ENCODE measurements at places on chromosomes 2 and 18.

- no peak for DNase-seq
Observed at GRCh38 chr18:57922885-57923284, 119.8 kb upstream of the ATP8B1 start.

DNA sequence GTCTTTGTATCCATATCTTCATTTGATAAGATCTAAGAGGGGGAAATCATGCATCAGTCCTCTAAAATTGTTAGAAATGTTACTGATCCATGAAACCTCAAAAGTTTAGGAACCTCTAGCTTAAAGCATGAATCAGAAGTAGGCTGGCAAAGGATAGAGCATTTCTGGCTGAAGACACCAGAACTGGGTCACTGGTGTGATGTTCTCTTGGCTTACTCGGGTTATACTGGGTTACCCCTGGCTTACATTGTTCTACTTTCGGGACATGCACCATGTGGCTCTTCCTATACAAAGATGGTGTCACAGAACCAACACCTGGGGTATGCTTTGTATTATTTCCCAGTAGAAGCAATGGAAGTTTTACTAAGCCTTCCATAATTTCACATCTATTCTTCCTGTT is 83.2 kb upstream of the TNP1 start:
- DNase-seq, result no peak

GRCh38 chr18:45403341-45404049 is 211.8 kb upstream of the SLC14A2 start:
- DNase-seq, result no peak

- DNase-seq, result no peak
Observed at GRCh38 chr18:72727776-72728175, 140.0 kb downstream of the NETO1 start.

GRCh38 chr2:198347946-198348345 is 543.6 kb downstream of the PLCL1 start:
- no peak for DNase-seq

DNA sequence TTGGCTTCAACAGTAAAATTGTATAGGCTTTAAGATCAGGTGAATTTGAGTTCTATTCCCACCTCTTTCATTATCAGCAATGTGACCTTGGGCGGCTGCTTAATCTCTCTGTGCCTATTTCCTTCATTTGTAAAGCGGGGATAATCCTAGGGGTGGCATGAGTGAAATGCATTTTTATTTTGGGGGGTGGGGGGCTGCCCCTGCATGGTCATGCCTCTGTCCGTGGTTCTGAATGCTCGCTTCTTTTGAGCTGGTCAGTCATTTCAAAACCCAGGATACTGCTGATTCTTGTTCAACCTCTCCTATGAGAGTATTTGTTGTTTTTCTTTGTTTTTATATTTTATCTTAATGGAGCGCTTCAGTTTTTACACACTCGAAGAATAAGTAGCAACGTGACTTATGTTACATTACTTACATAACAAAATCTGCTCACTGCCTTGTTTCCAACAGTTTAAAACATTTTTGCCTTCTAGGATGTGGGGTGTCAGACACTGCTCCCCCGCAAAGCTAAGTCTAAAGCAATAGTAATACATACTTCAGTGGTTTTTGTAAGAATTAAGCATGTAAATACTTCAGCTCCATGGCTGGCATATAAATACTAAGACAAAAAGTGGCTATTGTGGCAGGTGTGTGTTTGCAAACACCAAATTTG is 152.6 kb upstream of the PELI1 start:
- no peak for DNase-seq

DNA sequence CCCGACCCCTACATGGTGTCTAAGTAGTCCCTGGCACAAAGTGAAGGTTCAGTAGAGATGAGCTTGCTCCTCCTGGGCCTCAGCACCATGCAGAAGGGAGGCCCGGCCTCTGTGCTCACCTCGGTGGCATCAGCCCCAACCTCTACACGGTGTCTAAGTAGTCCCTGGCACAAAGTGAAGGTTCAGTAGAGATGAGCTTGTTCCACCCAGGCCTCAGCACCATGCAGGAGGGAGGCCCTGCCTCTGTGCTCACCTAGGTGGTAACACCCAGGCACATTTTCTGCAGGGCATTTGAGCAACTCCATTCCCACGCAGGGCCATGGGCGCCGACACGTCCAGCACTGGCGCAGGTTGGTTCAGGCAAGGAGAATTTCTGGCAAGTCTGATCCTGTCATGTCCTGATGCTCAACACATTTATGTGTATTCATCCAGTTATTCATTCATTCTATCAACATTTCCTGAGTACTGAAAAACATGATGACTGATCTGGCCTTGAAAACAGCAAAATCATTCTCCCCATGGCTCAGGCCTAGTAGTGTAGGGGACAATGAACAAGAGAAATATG is 408.2 kb upstream of the MYT1L start:
- DNase-seq, result no peak

GRCh38 chr2:195642027-195642678 is 14.9 kb upstream of the SLC39A10 start:
- no peak for DNase-seq

GRCh38 chr2:150279686-150280085 is 207.8 kb downstream of the RND3 start:
- no peak for DNase-seq

Data from CD4-positive, alpha-beta T cell treated with Interleukin-4 for 1 hour (primary cell).